ENCODE measurements at places on chromosomes 5 and 9. TPM values are rescaled to one million over a fixed set of nuclear protein-coding genes. Genes with fewer than 3 reads are reported as not detected.

GAS1 gene
- total RNA-seq: 41.9 TPM

OR1J2 gene
- total RNA-seq: not detected

NUTM2F gene
- not detected for total RNA-seq

ALG2 gene
- total RNA-seq: 64.4 TPM

RALGDS gene
- 77.4 TPM for total RNA-seq

PDZD2 gene
- total RNA-seq: 10.3 TPM

MAPKAP1 gene
- total RNA-seq: 62.4 TPM

FGFR4 gene
- 7.1 TPM for total RNA-seq

STPG3 gene
- not detected for total RNA-seq

CORO2A gene
- total RNA-seq: 45.3 TPM

PCDHB3 gene
- total RNA-seq: 2.5 TPM

CDKN2B-AS1 gene
- total RNA-seq: 0.62 TPM

FRRS1L gene
- 11.9 TPM for total RNA-seq

CDH10 gene
- total RNA-seq: 1.1 TPM

TMEM232 gene
- total RNA-seq: 5.1 TPM

CNTFR gene
- 13.3 TPM for total RNA-seq

NR6A1 gene
- total RNA-seq: 53.7 TPM

TMOD1 gene
- 8.0 TPM for total RNA-seq

Data from prostate gland (tissue), 2 donors.